Inflammatory macrophage (primary cell): ENCODE measurements at places on chromosomes 12 and 14.

- DNase-seq = peak; percentile 57
These were observed 1.1 kb downstream of the SP1 start for GRCh38 chr12:53380794-53381730.

DNA sequence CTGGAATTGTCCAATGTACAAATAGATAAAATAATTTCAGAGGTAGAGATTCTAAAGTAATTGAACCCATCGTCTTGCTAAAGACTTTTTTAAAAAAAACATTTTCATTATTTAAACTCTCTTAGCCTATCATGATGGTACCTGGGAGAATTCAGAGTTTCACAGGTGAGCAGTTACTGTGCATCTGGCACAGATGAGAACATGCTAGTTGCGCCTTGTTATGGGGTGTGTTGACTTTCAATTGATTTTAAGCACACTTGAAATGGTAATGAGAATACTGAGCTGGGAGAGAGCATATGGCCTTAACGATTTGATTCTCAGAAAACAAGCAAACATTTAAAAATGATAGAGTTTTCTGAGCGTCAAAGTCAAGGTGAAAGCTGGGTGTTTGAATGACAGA lies 66.6 kb downstream of the FLRT2 start:
- no peak for DNase-seq

DNA sequence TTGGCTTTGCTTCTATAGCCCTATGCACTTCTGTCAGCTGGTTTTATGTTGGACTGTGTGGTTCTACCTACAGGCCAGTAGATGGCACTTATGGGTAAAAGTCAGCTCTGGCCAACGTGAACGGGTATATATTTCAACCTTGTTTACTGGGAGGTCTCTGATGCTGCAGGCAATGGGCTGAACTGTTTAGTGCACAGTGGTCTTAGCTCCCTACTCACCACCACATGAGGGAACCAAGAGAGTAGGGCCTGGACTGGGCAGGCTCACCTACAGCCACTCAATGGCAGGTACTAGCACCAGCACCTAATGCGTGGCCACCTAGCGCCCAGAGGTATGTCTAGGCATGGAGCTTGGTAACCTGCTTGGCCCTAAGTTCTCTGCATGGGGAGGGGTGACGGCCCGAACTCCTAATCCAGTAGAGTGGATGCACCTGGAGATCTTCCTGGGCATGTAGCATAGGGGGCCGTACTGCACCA lies 481.8 kb downstream of the TMEM117 start:
- no peak for DNase-seq

DNA sequence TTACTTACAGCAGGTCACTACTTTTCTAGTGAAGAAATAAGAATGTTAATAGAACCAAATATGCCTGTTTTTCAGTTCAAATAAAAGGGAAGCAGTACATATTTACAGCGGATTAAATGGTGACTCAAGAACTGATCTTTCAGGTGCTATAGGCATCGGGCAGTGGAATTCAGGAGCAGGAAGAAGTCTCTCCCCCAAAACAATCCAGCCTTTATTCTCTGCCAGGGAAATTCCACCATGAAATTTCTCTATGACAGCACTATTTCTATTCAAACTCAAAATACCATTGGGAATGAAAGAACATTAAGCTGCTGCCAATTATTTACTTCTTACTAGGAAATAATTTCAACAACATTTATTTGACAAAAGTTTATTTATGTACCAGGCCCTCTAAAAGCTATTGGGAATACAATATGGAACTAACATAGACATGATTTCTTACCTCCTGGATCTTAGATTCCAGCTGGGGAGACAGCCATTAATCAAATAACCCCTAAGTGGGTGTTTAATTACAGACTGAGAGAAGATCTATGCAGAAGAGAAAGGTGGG lies 60.3 kb upstream of the KRR1 start:
- DNase-seq = no peak

GRCh38 chr12:53091756-53092155 lies 5.7 kb upstream of the IGFBP6 start:
- DNase-seq = no peak

- peak; percentile 17 for DNase-seq
These were observed 4.5 kb downstream of the RASSF8 start for GRCh38 chr12:25962932-25963525.

GRCh38 chr14:102655137-102655536 lies 62.7 kb downstream of the RCOR1 start:
- no peak for DNase-seq

DNA sequence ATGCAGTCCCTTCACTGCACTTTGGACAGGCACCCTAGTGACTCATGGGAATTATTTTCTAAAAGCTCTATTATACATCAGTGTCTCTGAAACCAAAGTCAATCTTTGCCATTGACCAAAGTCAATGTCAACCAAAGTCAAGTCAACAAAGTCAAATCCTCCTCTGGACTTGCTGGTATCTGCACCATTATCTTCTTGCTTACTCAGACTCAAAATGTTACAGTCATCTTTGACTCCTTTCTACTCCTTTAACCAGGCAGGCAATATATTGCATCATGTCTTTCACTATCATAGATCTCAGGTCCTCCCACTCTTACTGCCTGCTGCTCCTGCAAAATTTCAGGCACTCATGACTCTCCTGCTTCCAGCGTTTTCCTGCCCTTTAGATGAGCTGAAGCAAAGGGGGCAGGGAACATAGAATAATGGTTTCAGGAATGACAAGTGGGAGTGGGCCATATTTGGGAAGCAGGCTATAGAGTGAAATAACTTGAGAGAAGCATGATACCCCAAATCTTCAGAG lies 39.2 kb downstream of the IGF1 start:
- no peak for DNase-seq

DNA sequence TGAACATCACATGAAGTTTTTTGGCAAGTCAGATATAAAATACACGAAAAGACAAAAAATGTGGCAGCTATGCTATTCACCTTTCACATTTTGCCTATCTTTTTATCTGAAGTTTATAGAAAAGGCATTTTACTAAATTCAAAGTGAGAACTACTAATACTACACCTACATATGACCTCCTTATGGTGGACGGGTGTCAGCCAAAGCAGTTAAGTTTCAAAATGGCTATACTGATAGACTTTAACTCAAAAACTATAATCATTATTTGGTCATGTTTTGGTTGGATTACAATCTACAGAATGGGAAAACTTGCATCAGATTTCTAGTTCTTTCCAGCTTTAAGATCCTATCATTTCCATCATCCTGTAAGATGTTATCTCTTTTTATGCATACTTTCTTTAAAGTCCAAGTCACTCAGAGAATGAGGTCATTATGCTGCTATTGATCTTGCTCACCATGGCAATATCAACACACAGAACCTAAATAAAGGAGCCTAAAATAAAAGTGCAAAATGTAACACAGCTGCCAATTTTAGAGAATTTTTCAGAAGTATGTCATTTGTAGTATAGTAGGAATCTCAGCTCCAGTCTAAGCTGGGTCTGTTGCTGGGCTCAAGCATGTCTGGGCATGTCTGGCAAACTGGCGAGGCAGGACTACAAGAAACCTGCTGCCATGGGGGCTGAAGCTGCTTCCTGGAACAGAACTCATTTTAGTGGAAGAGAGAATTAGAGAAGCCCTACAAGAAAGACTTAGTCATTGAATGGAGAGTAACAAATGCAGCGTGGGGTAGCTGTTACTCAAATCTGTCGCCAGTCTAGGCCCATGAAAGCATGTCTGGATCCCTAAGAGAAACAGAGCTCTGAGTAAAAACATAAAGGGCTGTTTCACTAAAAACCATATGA lies 7.6 kb upstream of the AEBP2 start:
- no peak for DNase-seq

DNA sequence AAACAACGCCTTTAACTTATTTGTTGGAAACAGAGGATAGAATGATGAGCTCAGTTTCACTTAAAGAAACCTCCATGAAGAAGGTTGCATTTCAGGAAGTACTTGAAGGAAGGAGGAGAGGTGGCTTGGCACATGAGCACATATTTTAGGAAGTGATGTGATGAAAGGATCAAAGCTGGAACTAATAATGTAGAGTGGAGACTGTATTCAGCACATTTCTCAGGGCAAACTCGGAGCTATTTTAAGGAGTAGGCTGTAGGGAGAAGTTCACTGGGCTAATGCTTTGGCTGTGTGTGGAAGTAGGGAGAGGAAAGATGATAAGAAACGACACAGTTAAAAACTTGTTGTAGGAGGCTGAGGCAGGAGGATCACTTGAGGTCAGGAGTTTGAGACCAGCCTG lies 272.8 kb downstream of the AKAP6 start:
- DNase-seq = peak; percentile 50

DNA sequence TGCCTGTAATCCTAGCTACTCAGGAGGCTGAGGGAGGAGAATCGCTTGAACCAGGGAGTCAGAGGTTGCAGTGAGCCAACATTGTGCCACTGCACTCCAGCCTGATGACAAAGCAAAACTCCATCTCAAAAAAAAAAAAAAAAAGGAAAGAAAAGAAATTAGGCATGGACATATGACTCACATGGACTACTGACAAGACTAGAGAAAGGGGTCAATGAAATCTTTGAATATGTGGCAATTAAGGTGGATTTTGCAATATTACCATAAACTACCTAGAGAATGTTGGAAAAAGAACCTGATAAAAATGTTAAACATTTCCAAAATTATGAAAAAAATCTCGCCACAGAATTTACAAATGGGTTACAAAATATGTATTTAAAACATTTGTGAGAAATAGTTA lies 873.6 kb downstream of the C12orf50 start:
- no peak for DNase-seq

GRCh38 chr12:90908465-90908864 lies 46.5 kb downstream of the CCER1 start:
- DNase-seq = no peak

DNA sequence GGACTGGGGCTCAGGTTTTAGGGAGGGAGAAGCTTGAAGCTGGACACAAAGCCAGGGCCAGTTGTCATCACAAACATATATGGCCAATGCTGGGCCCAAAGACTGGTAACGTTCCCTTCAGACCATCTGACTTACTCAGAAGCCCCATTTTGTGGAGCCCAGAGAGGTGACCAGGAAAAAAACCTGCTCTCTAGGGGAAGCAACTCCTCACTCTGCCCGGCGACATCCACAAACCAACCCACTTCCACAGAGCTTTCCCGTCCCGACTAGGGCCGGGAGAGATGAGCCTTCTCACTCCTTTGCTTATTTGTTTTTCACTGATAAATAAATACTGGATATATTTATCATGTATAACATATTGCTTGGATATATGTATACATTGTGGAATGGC lies 180.9 kb upstream of the RTL1 start:
- DNase-seq = no peak

- no peak for DNase-seq
These were observed 6.7 kb downstream of the STAC3 start for GRCh38 chr12:57244312-57244696.

GRCh38 chr12:101761350-101761749 lies 22.1 kb upstream of the SYCP3 start:
- DNase-seq = peak; percentile 52

GRCh38 chr12:22299294-22299912 lies 35.1 kb downstream of the ST8SIA1 start:
- DNase-seq = no peak

DNA sequence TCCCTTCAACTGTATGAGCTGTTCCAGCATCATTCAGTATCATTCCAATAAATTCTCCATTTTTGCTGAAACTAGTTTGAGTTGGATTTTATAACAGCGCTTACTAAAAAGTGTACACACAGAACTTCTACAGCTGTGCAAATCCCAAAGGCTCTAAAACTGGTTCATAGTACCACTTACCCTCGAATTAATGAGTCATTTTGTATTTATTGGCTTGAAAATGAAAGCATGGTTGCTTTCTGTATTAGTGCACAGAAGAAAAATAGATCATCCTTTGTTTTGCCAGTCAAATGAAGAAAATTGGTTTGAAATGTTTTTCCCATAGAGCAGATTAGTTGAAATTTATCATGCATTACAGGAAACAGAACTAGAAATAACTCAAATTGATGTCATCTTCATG lies 268.3 kb upstream of the CPNE8 start:
- DNase-seq = no peak

- DNase-seq = no peak
These were observed 162.0 kb upstream of the TMCC3 start for GRCh38 chr12:94812345-94812744.
